ENCODE measurements at places on chromosomes 4 and X.

DNA sequence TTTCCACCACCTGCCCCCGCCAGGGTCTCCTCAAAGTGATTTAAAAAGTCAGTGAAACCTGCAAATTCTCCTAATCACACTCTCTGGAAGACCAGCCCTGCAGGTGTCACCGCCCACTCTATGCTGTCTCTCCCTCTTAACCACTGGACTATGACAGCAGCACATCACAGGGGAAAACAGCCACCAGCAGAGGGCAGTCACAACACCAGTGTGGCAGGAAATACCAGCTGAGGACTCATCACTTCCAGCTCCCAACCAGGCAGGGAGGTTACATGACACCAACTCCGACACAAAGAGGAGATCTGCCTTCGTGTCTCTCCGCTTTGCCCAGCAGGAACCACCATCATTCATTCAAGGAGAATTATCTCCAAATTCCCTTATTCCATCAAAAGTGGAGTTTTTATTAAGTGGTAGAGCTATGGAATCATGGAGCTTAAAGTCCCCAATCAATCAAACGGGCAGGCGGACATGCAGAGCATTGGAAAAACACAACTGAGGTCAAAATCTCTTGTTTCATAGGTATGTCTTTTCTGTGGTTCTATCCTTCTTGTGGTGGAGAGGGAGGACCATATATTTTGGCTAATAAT, 91.3 kb downstream of the NSUN7 start:
- DNase-seq: peak; percentile 89

- DNase-seq: no peak
Measured at GRCh38 chr4:67779631-67780030, 25.4 kb upstream of the GNRHR start.

DNA sequence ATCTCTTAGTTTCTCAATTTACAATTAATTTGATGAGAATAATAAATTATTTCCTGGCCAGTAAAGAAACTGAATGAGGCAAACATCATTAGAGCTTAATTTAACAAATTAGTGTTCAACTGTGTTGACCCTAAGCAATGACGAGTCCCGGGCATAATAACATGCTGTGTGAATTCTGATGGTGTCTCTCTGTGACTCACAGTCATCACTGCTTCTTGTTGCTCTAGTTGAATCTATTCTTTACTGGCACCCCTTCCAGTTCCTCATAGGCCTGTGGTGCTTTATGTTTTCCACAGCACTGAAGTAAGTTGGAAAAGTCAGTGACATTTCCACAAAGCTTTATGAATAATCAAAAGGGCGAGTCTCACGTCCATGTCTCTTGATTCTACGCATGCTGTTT, 57.7 kb upstream of the SLC7A11 start:
- DNase-seq: no peak

DNA sequence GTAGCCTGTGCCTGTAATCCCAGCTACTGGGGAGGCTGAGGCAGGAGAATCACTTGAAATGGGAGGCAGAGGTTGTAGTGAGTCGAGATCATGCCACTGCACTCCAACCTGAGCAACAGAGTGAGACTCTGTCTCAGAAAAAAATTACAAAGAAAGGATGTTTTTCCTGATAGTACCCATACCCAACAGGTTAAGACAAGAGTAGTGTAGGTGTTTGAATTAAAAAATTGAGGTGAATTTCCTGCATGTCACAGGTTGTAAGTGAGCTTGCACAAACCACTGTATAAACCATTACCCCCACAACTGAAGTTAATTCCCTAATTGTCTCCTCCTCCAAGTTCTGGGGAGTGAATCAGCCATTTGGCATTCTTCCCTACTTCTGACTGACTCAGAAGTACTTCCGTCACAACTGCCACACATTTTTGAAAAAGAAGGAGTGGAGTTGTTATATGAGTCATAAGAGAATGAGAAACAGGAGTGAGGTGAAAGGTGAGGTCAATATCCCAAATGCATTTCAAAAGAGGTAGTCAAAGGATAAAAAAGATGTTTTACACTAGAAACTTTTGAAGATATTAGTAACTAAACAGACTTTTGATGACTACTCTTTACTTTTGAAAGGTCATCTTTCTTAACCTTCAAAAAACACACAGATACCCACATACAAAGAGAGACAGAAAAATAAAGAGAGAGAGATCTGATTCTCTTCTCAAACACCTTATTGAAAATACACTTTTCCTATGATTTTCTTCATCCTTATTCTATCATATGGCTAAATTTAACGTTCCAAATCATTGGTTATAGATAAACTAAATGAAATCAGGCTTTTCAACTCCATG, 134.5 kb downstream of the BTC start:
- DNase-seq: peak; percentile 54

DNA sequence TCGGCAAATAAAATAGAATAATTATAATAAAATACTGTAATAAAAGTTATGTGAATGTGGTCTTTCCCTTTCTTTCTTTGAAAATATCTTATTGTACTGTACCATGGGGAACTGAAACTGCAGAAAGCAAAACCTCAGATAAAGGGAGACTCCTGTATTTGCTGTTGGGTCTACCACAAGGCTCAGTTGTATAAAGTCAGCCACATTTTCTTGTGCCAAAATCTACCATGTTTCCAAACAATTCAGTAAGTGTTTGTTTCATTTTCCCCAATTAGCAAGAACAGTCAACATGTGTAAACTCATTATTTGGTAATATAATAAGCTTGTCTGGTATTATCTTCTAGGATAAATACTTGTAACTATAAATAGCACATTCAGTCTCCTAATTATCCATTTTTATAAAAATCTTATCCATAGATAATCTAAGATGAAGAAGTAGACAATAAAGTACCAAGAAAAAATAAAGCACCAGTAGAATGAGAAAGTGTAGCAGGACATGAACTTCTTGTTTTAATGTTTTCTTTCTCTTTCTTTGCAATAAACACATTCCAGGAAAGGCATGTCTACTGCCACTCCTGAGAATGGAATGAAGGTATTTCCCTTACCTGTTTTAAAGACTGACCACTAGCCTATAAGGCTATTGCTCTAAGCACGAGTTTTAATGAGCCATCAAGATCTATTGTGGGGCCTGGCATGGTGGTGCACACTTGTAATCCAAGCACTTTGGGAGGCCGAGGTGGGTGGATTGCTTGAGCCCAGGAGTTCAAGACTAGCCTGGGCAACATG, 15.0 kb upstream of the OTUD4 start:
- no peak for DNase-seq

DNA sequence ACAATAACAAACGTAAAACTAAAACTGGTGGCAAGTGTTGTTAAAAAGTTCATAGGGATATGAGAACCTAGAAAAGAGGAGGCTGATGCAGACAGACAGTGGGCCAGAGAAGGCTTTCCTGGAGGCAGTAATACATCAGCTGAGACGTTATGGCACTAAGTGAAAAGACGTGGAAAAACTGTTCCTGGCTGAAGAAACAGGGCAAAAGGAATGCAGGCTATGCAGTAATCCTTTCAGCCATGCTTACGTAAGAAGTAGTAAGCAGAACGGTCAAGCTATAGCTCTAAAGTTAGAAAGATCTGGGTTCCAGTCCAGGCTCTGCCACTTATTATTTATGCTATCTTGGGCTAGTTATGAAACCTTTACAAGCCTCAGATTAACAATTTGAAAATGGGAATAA, 6.4 kb downstream of the LAMTOR3 start:
- no peak for DNase-seq

- peak; percentile 13 for DNase-seq
Measured at GRCh38 chrX:96102997-96103396, 581.6 kb upstream of the DIAPH2 start.

- DNase-seq: no peak
Measured at GRCh38 chr4:109389369-109390114, 44.1 kb upstream of the SEC24B start.
